Hindlimb muscle (tissue), 1 donor: ENCODE measurements at places on chromosomes 1 and 21. TPM values are rescaled to one million over a fixed set of nuclear protein-coding genes. Genes with fewer than 3 reads are reported as not detected.

CCDC181 gene
- polyA plus RNA-seq, result 1.1 TPM

SZT2 gene
- 19.6 TPM for polyA plus RNA-seq

LCE1F gene
- polyA plus RNA-seq, result not detected

FCRL4 gene
- not detected for polyA plus RNA-seq

LTN1 gene
- 18.6 TPM for polyA plus RNA-seq

LCE1C gene
- not detected for polyA plus RNA-seq

LCE3D gene
- not detected for polyA plus RNA-seq

HSD11B1 gene
- polyA plus RNA-seq, result not detected

OR2L8 gene
- polyA plus RNA-seq, result not detected

MRPL55 gene
- 35.6 TPM for polyA plus RNA-seq
